ENCODE measurements at places on chromosomes 12 and 14.

- no peak for DNase-seq
These were observed 44.7 kb downstream of the KCTD10 start for GRCh38 chr12:109432431-109432830.

DNA sequence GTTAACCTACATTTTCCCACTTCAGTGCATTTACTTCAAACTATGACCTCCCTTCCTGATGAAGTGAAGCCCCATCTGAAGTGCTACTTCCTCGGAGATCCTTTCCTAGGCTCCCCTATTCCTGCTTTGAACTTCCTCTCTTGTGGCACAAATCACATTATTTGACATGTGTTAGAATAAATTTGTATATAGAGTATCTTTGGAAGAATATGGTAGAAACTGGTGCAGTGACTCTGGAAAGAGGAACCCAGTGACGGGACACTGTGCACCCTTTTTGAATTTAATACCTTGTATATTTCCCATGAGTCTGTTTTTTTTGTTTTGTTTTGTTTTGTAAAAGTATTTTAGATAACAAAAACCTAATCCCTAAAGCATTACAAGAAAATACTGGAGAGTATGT is 66.4 kb upstream of the SRSF5 start:
- no peak for DNase-seq

- no peak for DNase-seq
These were observed 160.5 kb downstream of the PIK3C2G start for GRCh38 chr12:18421867-18422266.

- no peak for DNase-seq
These were observed 721.3 kb upstream of the USP15 start for GRCh38 chr12:61538951-61539350.

DNA sequence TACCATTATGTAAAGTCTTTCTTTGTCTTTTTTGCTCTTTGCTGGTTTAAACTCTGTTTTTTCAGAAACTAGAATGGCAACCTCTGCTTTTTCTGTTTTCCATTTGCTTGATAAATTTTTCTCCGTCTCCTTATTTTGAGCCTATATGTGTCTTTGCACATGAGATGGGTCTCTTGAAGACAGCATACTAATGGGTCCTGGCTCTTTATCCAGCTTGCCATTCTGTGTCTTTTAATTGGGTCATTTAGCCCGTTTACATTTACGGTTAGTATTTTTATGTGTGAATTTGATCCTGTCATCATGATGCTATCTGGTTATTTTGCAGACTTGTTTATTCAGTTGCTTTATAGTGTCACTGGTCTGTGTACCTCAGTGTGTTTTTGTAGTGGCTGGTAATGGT is 207.9 kb upstream of the TMEM260 start:
- no peak for DNase-seq

DNA sequence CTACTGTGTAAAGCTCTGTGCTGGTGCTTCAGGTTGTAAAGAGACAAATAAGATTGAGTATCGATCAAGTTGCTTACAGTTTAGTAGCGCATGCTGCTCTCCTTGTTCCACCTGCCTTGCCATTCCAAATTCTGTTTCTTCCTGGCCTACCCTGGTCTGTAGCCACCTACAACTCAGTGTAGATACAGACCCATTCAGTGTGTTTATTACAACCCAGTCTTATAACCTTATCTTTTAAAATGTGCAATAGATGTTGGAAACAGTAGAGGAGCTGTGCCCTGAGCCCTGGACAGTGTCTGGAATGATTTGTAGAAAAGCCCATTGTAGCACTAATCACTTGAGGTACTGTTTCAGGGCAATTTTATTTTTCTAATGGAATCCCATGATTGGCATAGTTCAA is 68.5 kb downstream of the DIP2B start:
- DNase-seq: no peak

- DNase-seq: no peak
These were observed 328.1 kb downstream of the BTG1 start for GRCh38 chr12:91817517-91817916.

DNA sequence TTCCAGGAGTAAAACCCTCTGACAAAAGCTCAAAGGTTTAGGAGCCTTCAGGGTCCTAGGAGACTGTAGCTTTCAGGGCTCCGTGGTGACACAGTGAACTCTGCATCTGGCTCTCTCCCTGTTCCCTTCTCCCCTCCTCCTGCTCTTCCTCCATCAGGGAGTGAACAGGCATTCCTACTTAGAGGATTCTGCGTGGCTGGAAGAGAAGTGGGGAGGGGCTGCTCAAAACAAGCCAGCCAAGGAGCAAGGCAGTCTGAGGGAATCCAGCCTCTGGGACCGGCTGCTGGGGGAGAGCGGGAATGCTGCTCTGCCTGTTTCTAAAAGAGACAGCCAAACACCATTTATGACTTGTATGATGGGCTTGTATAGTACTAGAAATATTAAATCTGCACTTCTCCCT is 49.5 kb downstream of the RBMS2 start:
- no peak for DNase-seq

DNA sequence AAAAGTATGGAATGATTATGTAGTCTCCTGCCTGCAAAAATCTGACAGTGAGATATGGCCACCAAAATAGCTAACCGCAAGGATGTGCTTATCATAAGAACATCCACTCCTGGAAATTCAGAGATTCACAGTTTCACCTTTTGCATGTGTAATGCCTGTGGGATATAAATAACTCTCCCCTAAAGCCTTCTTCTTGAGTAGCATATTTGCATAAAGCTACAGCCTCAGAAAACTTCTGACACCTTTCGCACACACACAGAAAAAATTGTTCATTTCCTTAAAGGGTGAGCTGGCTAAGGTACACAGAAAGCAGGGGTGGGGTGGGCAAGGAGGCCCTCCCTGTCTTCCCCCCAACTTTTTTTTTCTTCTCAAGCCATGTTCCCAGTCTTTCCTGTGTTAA is 3.1 kb upstream of the IGF1 start:
- DNase-seq: no peak

GRCh38 chr14:21703357-21704326 is 30.0 kb upstream of the OR4E1 start:
- no peak for DNase-seq

- DNase-seq: no peak
These were observed 2.3 kb upstream of the GPR162 start for GRCh38 chr12:6819106-6820030.

- no peak for DNase-seq
These were observed 527 bp downstream of the CAMKK2 start for GRCh38 chr12:121295746-121296617.

DNA sequence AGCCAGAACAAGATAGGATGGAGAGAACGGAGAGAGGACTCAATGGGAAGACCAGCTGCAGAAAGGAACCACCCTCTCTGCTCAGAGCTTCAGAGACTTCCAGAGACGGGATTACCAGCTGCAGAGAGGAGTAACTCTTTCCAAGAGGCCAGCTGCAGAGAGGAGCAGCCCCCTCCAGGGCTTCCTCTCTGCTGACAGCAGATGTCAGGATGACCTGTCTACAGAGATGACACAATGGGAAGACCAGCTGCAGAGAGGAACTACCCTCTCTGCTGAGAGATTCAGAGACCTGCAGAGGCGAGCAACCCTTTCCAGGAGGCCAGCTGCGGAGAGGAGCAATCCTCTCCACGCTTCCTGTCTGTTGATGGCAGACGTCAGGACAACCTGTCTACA is 61.8 kb downstream of the KLRG1 start:
- DNase-seq: no peak

DNA sequence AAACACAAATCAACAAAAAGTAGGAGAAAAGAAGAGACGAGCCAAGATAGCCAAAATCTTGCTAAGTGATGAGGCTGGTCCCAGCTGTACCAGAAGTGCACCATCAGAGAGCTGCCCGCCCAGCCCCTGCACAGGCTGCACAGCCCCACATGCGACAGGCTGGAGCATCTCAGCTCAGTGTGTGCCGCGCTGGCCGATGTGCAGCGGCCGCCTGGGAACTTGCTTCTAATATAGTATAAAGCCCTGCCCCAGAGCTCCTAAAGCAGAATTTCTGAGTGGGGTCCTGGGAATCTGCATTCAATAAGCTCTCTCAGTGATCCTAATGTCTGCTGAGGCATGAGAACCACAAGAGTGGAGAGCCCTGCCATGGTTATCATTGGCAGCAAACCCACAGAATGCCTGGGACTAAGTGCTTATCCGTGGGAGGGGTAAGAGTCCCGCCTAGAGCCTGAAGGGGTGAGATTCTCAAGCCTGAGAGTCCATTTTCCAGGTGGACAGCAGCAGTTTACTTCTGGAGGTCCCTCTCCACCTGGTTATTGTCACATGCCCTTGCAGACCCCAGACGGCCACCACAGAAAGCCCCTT is 171.6 kb downstream of the DPF3 start:
- DNase-seq: no peak

- no peak for DNase-seq
These were observed 40.1 kb upstream of the TSPAN9 start for GRCh38 chr12:3036901-3037600.

DNA sequence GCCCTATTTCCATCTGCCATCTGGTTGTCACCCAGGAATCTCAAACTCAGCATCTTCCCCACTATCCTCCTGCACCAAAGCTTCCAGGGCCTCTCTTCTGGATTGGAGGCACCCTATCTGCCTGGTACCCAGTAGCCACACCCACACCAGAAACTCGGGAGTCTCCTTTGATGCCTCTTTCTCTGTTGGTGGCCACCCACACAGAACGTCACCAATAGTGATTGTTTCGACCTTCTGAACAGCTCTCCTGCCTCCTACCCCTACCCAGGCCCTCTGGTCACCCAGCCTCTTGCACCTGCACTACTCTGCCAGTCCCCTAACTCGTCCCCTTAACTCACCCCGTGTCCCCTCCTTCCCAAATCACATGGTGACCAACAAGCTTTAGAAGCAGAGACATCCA is 95.0 kb downstream of the IRF2BPL start:
- DNase-seq: no peak

DNA sequence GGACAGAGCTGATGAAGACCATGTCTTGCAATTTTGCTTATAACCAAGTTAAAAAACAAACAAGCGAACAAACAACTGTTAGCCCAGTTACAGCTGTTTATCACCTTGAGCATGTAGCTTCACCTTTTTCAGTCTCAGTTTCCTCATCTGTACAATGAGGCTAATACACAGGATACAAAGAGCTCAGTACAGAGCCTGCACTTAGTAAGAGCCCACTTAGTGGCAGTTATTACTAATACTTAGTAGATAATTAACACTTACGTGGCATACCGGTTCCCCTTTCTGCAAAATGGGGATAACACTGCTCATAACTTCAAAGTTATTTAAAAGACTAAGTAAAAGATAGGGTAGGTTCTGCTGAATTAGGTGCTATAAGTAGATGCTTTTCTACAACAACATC is 228.0 kb downstream of the MON2 start:
- DNase-seq: no peak

DNA sequence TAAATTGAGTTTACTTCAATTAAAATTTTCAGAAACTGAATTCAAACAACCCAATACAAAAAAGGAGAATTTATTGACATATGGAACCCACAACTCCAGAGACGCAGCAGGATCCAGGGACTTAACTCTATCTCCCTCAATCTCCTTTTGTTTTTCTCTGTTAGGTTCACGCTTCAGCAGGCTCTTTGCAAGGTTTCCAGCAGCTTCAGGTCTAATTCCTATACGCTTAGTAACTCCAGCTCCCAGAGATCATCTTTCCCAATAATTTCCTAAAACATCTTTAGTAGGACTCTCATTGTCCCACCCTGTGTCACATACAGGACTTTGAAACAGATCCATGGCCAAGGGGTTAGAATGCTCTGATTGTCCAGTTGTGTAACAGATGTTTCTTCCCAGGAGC is 175.2 kb downstream of the RMST start:
- no peak for DNase-seq

- DNase-seq: no peak
These were observed 1.2 kb downstream of the SLCO1C1 start for GRCh38 chr12:20696181-20696905.

DNA sequence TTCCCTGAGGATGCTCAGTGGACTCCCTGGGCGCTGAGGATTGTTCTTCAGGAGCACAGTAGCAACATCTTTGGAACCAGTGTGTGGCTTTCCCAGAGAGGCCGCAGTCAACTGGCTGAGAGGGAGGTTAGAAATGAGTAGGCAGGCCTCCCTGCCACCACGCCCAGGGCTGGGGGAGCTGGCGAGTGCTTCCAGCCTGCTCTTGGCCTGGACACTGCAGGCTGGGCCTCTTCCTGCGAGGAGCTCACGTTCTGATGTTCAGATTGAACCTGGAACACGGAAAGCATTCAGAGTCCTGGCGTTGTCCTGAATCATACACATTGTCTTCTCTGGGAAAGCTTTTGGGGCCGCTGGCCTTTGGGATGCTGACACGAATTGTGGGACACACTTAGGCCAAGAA is 15.6 kb downstream of the TSPAN9 start:
- no peak for DNase-seq

DNA sequence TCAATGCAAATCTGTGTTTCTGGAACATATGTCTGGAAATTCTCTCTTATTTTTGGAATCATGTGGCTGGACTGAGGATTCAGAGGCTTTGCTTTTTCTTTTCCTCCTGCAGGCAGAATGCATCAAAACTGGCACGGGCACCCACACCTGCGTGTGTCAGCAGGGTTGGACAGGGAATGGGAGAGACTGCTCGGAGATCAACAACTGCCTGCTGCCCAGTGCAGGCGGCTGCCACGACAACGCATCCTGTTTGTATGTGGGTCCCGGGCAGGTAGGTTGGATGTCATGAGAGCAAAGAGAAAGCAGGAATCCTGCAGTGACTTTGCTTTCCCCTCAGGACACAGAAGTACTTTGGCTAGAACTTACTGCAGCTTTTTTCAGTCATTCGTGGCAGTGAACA is 90.3 kb downstream of the STAB2 start:
- DNase-seq: peak; percentile 24

GRCh38 chr14:24437020-24437735 is 5.4 kb downstream of the SDR39U1 start:
- DNase-seq: no peak

DNA sequence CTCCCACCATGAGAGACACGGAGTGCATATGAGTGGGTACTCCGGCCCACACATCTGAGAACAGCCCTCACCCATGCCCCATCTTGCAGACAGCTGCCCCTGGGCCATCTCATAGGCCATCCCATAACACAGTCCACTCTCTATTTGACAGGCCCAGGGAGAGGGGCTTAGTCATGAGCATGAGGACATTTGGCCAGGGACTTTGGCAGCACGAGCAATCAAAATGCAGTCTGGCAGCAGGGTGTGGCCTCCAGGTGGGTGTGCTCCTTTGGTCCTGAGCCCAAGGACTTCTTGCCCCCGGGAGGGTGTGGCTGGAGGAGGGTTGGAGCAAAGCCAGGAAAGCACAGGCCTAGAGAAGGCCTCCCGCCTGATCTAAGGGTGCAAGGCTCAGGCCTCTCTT is 25.6 kb downstream of the EMP1 start:
- DNase-seq: no peak

GRCh38 chr14:30115756-30116155 is 188.1 kb upstream of the PRKD1 start:
- DNase-seq: no peak

- DNase-seq: no peak
These were observed 114.4 kb downstream of the ZNF664 start for GRCh38 chr12:124087266-124088051.

Data from NCI-H1092 (cell line).